ENCODE measurements at places on chromosomes 16 and 17.
A peak's percentile ranks its signal among the peaks of the same experiment; 100 is the strongest.

- no peak for DNase-seq
Observed at GRCh38 chr17:67417507-67417906, 40.4 kb downstream of the PITPNC1 start.

DNA sequence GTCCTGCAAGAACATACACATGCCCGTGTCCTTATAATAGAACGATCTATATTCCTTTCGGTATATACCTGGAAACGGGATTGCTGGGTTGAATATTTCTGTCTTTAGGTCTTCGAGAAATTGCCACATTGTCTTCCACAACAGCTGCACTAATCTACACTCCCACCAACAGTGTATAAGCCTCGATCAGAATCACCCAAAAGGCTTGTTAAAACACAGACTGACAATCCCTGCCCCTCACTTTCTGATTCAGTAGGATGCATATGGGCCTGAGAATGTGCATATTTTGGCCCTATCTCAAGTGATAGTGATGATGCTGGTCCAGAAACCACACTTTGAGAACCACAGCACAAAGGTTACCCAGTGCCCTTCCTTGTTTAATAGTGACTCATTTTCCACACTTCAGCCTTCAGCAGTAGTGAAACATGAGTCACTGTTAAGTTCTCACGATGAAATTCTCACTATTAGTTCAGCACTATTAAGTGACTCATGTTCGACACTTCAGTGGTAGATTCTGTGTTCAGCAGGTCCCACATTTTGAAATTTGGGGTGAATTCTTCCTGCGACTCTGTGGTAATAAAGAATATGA is 215.6 kb downstream of the GRIN2A start:
- no peak for DNase-seq

- DNase-seq, result peak; percentile 44
Observed at GRCh38 chr17:50681263-50682200, 26.2 kb downstream of the ANKRD40 start.

- DNase-seq, result no peak
Observed at GRCh38 chr16:49932434-49932833, 76.5 kb upstream of the ZNF423 start.

- DNase-seq, result no peak
Observed at GRCh38 chr17:1007310-1008007, 10.5 kb downstream of the TIMM22 start.

DNA sequence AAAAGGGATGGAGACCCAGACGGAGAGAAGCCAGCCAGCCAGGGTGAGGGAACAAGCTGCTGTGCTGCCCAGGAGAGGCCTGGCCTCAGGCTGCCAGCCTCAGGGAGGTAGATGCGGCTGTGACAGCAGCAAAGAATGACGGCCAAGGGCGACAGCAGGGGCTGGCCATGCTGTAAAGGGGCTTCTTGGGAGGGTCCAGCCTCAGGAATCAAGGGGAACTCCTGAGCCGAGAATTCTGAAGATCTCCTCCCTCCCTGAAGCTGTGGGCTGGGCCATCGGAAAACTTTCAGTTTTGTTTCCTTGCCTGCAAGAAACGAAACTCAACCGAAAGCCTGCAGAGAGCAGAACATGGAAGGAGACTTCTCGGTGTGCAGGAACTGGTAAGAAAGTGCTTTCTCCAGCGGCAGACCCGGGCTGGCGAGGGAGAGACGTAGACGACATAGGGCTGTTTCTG is at the start of gene XAF1:
XAF1 (plus strand) TSS at position 316 of the 454 bp plus-strand sequence; CDS start at position 349, 33 bp downstream.
- DNase-seq, result no peak

Measured in dorsolateral prefrontal cortex (tissue), 122 donors.